Activated CD8-positive, alpha-beta memory T cell treated with anti-CD3 and anti-CD28 coated beads, Interleukin-2, amount 10 ng/mL, durations not matched to agents 7 days and 5 days (primary cell): ENCODE measurements at places on chromosomes 13 and 19.
A peak's percentile ranks its signal among the peaks of the same experiment; 100 is the strongest.

- peak; percentile 39 for DNase-seq
These were observed 2.2 kb downstream of the MZF1 start for GRCh38 chr19:58570770-58571574.

DNA sequence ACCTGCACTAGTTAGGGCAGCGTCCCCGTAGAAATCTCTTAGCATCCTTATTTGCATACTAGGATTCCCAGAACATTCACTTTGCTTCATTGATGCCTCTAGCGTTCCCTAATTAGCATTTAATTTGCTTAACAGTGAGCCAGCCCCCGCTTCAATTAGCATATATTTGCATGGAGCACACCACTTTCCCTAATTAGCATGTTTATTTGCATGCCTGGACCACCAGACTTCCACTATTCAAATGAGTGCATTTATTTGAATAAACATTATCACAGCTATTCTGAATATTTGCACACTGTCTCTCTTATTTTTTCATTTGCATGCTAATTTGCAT is 69.6 kb downstream of the RYR1 start:
- DNase-seq = no peak

GRCh38 chr19:33071887-33072286 is 7.2 kb upstream of the RHPN2 start:
- DNase-seq = no peak

DNA sequence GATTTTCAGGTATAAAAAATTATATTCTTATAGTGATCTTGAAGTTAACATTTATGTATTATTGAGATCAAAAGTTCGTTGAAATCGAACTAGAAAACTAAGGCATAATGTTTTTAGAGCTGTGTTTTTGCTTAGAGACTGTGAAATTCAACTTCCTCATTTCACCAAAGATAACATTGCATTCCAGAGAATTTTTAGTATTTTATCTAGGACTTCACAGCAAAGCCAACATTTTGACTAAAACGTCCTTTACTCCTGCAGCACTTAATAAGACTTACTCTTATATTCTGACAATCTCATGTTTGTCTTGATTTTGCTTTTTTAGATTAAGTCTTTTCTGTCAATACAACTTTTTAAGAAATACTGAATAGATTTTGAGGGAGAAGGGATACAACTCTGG is 4.7 kb downstream of the KCTD4 start:
- no peak for DNase-seq

- DNase-seq = no peak
These were observed at the start of gene HTR2A for GRCh38 chr13:46896341-46897137. Gene HTR2A, minus strand, starts transcription at chr13:46897053. Its CDS starts 1,147 bp downstream, at chr13:46895906.
